ENCODE measurements at places on chromosomes 7 and 10. TPM values are rescaled to one million over a fixed set of nuclear protein-coding genes. Genes with fewer than 3 reads are reported as not detected.

GRCh38 chr7:12089951-12090756 lies 120.9 kb upstream of the TMEM106B start:
- no peak for DNase-seq

DNA sequence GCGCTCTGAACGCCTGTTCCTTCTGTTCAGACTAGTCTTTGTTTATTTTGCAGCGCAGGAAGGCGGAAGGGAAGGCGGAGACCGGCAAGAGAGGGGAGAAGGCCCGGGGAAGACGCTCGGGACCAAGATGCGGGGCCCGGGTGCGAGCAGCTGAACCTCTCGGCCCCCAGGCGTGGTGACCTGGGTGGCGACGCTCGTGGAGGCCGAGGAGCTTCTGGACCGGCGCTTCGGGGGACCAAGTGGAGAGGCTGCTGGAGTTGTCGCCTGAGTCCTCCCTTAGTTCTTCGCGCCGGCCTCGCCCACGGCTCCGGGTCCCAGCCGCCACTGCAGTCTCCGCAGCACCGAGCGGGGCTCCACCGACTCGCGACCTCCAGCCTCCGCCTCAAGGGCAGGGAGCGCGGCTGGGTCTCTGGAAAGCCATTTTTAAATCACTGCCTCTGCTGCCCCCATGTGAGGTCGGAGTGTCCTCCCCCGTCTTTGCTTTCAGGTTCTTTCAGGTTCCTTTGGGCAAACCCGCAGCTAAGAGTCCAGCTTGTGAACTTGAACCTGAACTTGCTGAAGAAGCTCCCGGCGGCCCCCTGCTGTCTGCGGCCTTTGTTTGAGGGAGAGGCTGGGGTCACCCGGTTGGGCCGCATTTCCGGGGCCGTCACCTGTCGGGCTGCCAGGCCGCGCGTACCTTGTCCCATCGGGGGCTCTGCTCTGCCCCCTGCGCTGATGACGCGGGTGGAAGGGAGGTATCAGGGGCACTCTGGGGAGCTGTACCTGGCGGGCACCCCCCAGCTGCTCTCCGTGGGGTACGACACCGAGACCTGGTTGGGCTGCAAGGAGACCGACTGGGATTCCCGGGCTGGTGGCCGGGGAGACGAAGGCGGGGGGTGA lies 136.0 kb downstream of the KIF20B start:
- DNase-seq = no peak

GRCh38 chr10:59432207-59432900 lies 70.0 kb upstream of the FAM13C start:
- peak; percentile 52 for DNase-seq

The FGF8 gene
- not detected for total RNA-seq

The TLX1 gene
- total RNA-seq = not detected
